Body of pancreas (tissue), 4 donors: ENCODE measurements at places on chromosomes 2 and 18. TPM values are rescaled to one million over a fixed set of nuclear protein-coding genes. Genes with fewer than 3 reads are reported as not detected.

GRCh38 chr2:3195641-3196476 is 181.8 kb downstream of the EIPR1 start:
- no peaks in the 10 kb centered on the region for H3K4me1 ChIP-seq
- H3K27ac ChIP-seq, result no peak overlapping the region
- peak; percentile 18 for DNase-seq
- H3K4me3 ChIP-seq, result no peak overlapping the region
- H3K27me3 ChIP-seq, result no peaks in the 10 kb centered on the region
- no peaks in the 10 kb centered on the region for H3K36me3 ChIP-seq

DNA sequence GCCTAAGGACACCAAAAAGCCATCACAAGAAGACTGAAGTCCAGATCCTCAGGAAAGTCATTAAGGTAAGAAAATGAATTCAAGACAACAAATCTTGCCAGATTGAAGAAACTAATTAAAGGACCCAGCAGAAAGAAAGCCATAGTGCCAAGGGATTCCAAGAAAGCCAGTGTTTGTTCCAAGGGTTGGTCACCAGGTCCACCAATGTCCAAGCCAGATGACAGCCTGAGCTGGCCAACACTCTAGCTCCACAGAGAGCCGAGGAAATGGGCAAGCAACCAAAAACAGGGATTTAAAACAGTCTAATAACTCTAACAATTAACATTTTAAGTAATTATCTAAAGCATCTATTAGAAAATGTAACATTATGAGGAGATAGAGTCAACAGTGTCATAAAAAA is 49.2 kb downstream of the DNER start:
- no peaks in the 10 kb centered on the region for H3K36me3 ChIP-seq
- H3K4me1 ChIP-seq, result no peaks in the 10 kb centered on the region
- H3K27me3 ChIP-seq, result no peaks in the 10 kb centered on the region
- no peak overlapping the region for H3K27ac ChIP-seq
- H3K4me3 ChIP-seq, result no peak overlapping the region
- no peak for DNase-seq

GRCh38 chr2:71599646-71600236 is 146.4 kb downstream of the DYSF start:
- H3K4me3 ChIP-seq, result no peak overlapping the region
- no peaks in the 10 kb centered on the region for H3K36me3 ChIP-seq
- H3K27me3 ChIP-seq, result no peaks in the 10 kb centered on the region
- no peak for DNase-seq
- no peak overlapping the region for H3K27ac ChIP-seq
- H3K4me1 ChIP-seq, result no peaks in the 10 kb centered on the region

GRCh38 chr2:238009563-238009962 is 42.7 kb downstream of the UBE2F start:
- H3K27me3 ChIP-seq, result no peaks in the 10 kb centered on the region
- no peaks in the 10 kb centered on the region for H3K36me3 ChIP-seq
- no peak for DNase-seq
- no peaks in the 10 kb centered on the region for H3K4me1 ChIP-seq
- H3K4me3 ChIP-seq, result no peak overlapping the region

DNA sequence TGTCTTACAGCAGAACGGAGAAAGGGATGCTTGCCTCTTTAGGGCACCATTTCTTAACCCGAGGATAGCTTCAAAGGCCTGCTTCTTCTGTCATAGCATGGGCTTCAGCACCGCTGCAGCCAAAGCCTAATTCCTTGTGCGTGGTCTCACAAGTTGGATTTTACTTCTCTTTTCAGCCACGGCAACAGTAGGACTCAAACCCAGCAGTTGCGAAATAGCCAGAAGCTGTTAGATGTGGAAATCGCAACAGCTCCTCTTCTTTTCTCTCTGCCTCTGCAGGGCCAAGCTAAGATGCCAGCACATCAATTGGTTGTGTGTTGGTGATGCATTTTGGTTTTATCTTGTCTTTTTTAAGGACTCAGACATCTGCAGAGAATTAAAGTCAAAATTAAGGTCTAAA is 3.1 kb downstream of the NRXN1 start:
- H3K27ac ChIP-seq, result no peak overlapping the region
- no peak for DNase-seq
- peaks cover 10% of the 10 kb centered on the region for H3K4me1 ChIP-seq
- H3K36me3 ChIP-seq, result no peaks in the 10 kb centered on the region

GRCh38 chr18:30280861-30281470 is 761.6 kb downstream of the DSC3 start:
- DNase-seq, result peak; percentile 30
- no peak overlapping the region for H3K4me3 ChIP-seq
- H3K4me1 ChIP-seq, result no peaks in the 10 kb centered on the region
- H3K27me3 ChIP-seq, result no peaks in the 10 kb centered on the region
- no peaks in the 10 kb centered on the region for H3K36me3 ChIP-seq

KCNJ3 gene
- 0.33 TPM for total RNA-seq
